Adipocyte (in vitro differentiated cells): ENCODE measurements at places on chromosomes 13 and 19.

DNA sequence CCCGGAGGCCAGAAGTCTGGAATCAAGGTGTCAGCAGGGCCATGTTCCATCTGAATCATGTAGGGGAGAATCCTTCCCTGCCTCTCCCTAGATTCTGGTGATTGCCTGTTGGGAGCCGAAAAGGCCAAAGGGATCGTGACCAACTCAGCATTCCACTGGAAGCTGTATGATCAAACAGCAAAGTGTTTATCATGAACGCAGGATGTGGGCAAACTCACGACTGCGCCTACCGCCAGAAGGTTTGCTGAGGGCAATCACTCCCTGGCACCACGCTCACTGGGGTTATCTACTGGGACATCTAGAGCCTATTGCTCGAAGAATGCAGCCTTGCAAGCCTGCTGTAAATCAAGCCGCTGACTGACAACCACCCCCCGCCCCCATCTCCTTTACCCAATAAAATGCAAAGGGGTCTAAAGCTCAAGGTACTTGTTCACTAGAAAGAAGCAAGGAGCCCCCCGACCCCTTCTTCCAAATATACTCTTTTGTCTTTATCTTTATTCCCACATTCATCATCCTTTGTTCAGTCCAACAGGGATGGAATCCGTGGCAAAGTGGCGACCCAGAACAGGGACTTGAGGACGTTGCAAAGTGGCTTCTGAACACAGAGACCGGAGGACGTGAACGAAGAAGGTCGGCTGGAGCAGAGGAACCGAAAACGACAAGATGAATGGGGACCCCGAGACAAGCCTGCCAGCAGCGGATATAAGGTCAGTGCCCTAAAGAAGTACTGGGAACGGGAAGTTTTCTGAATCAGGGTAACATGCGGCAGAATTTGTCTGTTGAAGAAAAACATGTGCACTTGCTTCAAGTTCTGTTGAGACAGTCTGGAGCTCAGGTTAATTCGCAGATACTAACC lies 16.8 kb downstream of the CLEC4M start:
- no peak for DNase-seq

DNA sequence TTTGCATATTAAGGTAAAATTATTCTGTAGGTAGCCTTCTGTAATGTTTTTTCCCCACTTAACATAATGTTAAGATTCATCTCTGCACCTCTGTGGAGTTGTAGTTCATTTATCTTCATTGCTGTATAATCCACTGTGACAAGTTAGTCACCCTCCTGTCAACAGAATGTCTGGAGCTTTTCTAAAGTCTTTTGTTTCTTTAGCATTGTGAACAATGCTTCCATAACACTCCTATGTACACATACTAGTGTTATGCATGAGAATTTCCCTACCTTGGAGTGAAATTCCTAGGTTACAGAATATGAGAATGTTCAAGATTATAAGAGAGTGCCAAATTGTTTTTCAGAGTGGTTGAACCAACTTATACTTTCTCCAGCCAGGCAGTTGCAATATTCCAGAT lies 113.5 kb downstream of the COG6 start:
- DNase-seq: no peak

GRCh38 chr19:48403606-48404005 lies 10.1 kb downstream of the GRIN2D start:
- peak; percentile 55 for DNase-seq

DNA sequence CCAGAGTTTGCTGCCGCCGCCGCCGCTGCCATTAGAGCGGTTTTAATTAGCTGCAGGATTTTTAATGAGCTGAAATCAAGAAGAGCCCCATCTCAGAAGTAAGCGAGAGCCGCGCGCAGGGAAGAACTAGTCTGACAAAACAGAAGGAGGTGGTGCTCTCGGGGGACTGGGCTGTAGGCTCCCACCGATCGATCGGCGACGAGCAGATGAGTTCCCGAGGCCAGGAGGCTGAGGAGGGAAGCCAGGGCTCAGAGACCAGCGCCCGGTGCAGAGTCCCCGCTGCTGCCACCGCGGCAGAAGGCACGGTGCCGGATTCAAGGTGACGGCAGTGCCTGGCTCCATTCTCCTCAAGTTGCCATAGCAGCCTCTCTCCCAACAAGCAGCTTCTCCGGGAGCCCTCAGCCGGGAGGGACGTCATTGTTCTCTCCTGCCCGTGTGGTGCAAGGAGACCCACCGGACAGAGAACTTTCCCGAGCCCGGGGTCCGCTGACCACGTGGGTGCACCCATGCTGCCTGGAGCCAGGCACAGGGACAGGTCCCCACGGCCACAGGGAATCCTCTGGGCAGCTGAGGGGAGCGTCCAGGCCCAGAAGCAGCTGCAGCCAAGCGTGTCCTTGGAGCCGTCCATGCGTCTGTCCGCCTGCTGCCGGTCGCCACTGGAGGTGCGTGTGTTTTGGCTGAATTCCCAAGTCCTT lies 62.9 kb downstream of the CHST8 start:
- DNase-seq: no peak

DNA sequence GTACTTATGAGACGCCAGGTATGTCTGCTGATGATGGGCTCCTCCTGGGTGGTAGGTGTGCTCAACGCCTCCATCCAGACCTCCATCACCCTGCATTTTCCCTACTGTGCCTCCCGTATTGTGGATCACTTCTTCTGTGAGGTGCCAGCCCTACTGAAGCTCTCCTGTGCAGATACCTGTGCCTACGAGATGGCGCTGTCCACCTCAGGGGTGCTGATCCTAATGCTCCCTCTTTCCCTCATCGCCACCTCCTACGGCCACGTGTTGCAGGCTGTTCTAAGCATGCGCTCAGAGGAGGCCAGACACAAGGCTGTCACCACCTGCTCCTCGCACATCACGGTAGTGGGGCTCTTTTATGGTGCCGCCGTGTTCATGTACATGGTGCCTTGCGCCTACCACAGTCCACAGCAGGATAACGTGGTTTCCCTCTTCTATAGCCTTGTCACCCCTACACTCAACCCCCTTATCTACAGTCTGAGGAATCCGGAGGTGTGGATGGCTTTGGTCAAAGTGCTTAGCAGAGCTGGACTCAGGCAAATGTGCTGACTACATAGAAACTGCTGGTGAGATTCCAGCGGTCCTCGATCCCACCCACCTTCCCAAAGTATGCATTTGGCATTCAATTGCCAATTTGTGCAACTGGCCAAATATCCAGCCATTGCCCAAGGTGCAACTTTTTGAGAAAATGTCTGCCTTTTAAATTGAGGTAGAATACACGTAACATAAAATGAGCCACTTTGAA lies 10.2 kb downstream of the OR2Z1 start:
- DNase-seq: no peak

DNA sequence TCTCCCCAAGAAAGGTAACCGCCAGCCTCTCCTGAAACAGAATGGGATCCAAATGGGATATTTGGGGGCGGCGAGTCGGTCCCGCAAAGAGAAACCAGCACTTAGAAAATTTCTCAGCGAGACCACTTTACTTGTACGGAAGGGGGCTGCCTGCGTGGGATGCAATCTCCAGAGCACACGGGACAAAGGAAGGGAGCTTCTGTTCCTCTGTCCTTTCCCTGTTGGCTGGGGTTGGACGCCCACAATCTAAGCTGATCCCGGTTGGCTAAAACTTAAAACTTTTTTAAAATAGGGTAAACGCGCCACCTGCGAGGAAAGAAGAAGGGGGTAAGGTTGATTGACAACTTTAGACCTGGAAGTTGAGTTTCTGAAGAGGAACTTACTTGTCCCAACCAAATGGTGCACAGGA lies 826 bp upstream of the BSG start:
- peak; percentile 73 for DNase-seq

- peak; percentile 65 for DNase-seq
These were observed 21.3 kb downstream of the HCN2 start for GRCh38 chr19:610801-611480.

GRCh38 chr19:49056101-49056901 lies 1.2 kb downstream of the CGB7 start:
- DNase-seq: peak; percentile 78

- DNase-seq: peak; percentile 40
These were observed 17.2 kb upstream of the SLITRK6 start for GRCh38 chr13:85816413-85816812.

DNA sequence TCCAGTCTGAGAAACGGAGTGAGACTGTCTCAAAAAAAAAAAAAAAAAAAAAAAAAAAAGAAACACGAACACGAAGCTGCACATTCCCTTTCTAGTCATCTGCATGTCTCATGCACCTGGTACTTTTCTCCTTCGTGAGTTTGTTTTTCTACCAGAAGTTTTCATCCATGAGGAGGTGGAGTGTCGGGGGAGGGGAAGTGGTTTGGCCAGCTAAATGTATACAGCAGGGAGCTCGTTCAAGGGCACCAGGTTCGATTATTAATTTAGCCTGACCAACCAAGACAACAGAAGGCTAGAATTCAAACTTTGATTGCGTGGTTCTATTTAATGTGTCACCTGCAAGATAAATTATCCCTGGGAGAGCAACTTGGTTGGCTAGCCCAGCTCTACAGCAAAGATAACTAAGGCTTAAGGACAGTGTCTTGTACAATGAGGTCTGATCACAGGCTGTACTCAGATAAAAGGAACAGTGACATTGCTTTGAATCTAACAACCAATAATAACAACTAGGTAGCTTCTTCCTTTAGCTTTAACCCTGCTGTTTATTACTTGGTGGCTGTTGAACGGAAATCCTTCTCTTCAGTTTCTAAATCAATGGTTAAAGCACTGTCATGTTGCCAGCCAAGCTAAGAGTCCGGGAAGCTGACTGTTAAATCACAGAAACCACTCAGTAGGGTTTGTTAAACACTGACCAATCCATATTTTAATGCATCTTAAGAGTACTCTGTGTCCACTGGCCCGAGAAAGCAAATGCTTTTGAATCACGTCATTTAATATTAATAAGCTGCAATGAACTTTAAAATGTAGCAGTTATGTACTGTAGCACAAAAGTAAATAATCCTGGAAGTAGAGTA lies 98.4 kb upstream of the STARD13 start:
- no peak for DNase-seq

GRCh38 chr13:101695870-101696516 lies 243.5 kb downstream of the ITGBL1 start:
- DNase-seq: no peak

DNA sequence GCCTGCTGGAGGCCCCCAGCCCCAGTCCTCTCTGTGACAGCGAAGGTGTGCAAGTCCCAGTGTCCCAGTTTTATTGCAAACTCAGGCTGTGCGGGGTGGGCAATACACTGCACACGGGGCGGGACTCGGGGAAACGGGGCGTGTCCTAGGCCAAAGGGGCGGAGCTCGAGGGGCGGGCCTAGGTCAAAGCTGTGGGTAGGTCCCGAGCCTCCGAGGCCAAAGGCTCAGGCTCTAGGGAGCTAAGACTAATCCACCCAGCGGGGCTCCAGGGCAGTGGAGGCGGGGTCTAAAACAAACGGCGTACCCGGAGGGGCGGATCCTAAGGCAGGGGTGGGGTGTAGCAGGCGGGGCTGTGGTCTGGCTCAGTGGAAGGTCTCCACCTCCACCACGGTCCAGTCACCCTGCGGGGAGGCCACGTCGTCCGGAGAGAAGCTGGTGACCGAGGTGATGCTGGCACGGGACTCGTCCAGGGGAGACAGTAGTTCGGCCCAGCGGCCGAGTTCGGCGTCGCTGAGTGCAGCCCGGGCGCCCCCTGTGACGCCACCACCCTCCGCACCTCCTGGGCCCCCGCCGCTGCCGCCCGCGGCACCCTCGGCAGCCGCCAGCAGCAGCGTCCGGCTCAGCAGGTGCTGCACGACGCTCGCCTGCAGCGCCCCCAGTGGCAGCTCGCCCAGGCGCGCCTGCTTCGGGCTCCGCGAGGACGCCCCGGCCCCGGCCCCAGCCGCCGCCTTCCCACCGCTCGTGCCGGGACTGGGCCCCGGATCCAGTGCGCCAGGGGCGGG lies 5.3 kb downstream of the PRR36 start:
- DNase-seq: peak; percentile 80
